ENCODE measurements at places on chromosomes 1 and 21.
A peak's percentile ranks its signal among the peaks of the same experiment; 100 is the strongest.

DNA sequence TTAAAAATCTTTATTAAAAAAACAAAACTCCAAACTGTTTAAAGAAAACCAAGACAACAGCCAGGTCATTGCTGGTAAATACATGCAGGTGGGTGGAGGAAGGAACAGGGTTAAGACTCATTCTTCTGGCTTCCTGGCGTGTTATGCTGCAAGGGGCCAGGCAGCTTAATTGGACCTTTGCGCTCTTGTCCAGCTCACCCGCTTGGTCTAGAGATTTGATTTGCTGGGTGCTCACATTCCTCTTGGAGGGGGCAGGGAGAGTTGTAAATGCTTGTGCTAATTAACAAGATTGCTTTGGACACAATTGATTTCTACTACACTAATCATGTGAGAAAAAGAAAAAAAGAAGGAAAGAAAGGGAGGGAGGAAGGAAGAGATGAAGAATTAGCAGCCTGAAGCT lies 10.5 kb downstream of the CEP104 start:
- DNase-seq: peak; percentile 3

DNA sequence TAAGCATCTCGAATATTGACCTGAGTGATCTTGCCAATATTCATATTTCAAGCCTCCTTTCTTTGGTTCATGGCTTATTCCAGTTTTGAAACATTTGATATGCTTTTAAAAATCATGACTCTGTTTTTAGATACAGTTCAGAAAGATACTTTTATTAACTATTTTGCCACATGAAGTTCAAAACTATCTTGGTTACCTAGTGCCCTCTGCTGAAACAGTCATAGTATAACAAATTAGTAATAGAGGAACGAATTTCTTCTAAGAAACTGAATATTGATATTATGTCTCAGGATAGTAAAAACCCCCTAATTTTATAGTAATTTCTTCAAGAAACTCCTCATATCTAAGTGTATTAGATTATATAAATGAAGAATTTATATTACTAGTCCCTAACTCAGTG lies 52.6 kb upstream of the RC3H1 start:
- no peak for DNase-seq

- no peak for DNase-seq
Measured at GRCh38 chr1:220882061-220882891, 3.0 kb downstream of the HLX start.

- DNase-seq: no peak
Measured at GRCh38 chr1:184555665-184556641, 169.1 kb downstream of the C1orf21 start.

DNA sequence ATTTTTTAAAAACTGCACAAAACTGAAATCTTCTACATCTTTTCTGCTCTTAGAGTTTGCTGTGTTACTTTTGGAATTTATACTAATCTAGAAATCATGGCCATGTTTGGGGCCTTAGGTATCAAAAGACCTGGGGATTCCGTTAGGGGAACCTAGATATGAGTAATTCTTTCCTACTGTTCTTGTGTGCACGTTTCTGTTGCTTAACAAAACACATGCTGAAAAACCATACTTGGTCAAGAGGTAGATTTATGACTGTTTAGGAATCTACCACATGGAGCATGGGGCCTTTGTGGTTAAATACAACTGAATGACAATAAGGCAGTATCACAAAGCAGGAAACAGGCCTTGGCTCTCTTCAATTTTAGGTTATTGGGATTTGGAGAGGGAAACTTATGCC lies 291.9 kb upstream of the USP25 start:
- DNase-seq: no peak

DNA sequence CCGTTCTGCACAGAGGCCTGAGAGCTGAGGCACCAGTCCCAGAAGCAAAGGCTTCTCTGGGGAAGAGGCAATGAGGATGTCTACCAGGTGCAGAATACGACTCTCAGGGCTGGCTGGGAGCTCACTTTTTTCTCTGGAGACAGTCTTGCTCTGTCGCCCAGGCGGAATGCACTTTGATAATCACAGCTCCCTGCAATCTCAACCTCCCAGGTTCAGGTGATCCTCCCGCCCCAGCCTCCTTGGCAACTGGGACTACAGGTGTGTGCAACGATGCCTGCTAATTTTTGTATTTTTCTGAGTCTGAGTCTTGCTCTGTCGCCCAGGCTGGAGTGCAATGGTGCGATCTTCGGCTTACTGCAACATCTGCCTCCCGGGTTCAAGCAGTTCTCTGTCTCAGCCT lies 17.6 kb downstream of the NADK start:
- no peak for DNase-seq

- peak; percentile 70 for DNase-seq
Measured at GRCh38 chr1:181324797-181325616, 158.3 kb upstream of the CACNA1E start.

DNA sequence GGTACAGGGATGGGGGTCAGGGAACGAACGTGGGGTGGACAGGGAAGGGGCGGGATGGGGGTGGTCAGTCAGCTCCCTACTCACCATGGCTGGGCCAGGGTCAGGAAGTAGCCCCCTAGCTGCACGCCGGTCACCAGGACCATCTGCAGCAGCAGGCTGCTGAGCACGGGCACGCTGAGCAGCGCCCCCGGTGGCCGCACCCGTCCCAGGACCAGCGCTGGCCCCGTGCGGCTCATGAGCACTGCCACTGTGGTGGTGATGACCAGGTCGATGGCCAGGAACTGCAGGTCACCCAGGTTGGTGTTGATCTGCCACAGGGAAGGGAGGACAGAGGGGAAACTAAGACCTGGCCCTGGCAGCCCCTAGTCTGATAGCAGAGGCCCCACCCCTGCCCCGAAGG lies 6.5 kb upstream of the MFAP2 start:
- no peak for DNase-seq

GRCh38 chr21:35814858-35815619 lies 245.3 kb downstream of the SETD4 start:
- DNase-seq: no peak

GRCh38 chr1:100626397-100626796 lies 88.5 kb downstream of the GPR88 start:
- no peak for DNase-seq

DNA sequence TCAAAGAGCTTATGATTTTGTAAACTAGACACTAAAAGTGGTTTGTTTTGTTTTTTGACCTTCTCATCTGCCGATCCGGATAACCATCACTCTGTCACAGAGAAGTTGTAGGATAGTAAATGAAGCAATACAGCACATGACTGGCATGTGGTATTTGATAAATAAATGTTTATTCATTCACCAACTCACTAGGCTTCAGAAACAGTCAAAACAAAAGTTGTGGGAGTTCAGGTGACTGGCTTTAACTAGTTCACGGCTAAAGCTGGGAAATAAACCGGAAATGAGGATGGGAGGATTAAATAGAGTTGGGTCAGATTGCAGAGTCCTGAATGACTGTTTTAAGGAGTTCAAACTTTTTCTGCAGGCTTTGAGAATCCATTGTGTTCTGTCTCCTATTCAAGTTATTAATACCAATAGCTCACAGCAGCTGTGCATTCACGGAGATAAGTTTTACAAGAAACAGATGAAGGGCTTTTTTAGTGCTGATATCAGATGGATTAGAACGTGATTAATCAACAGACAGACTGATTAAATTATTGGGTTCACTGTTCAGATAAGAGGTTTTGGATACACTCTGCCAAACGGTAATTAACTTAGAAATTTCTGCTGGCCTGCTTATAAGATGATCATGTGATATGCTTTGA lies 463.3 kb downstream of the DPYD start:
- DNase-seq: no peak

- DNase-seq: peak; percentile 98
Measured at GRCh38 chr1:32964461-32965250, at the start of gene RNF19B. RNF19B (minus strand) TSS chr1:32964809; CDS start chr1:32964685, 124 bp downstream.

GRCh38 chr21:31310750-31311149 lies 33.3 kb downstream of the TIAM1 start:
- no peak for DNase-seq

GRCh38 chr1:108708691-108709660 lies 3.7 kb upstream of the FNDC7 start:
- DNase-seq: peak; percentile 85

DNA sequence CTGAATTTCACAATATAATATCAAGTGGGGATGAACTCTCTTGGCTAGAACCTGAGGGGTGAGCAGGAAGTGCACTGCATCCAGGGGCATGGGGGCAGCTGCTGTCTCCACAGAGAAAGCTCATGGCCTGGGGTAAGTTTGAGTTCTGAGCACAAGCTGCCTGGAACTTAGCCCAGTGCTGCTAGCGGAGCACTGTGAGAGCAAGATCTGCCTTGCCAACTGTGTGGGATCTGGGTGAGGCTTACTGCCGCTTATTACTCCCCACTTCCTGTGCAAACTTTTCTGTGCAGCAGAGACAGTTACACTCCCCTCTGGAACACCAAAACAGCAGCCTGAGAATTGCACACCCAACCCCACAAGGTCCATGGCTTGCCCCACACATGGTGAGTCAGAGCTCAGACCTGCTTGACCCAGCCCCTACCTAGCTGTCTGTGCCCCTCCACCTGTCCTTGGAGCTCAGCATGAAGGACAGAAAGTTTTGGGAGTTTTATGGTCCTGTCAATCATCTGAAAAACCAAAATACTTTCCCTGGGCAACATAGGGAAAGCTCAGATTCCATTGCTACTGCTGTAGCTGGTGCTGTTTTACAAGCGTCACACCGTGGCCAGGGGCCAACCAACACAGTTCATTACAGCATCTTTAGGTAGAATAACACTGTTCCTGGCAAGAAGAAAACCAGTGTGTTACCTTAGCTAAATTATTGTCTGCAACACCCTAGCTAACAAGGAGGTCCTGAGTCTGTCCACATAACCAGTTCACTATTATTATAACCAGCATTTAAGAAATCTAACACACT lies 762.1 kb upstream of the NEGR1 start:
- no peak for DNase-seq

DNA sequence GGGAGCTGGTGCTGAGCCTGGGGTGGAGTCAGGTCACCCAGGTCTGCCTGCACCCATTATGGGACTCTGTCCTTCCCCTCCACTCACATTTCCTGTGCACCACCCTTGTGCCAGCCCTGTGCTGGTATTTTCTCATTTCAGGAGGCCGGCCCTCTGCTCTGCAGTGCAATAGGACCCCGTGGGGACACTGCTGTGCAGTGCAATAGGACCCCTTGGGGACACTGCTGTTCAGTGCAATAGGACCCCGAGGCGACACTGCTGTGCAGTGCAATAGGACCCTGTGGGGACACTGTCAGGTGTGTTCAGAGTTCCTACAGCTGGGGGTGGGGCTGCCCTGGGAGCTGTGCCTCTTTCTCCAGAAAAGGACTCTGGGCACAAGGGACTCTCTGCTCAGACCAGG lies 36.2 kb upstream of the DMBX1 start:
- DNase-seq: no peak

DNA sequence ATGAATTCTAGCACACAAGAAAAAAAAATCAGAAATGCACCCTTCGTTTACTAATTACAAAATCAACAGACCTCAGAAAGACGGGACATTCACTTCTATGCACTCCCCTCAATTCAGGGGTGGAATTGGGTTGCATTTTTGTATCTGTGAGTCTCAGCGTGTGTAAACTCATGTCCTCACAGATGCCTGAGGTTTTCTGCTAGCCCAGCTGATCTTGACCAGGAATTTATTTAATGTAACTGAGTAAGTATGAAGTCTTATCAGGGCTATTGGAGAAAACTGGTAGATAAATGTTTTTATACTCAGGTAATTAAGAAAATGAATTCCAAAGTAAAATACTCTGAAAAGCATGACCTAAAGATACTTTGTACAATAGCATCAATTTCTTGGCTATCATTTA lies 167.7 kb downstream of the RUNX1 start:
- DNase-seq: no peak

DNA sequence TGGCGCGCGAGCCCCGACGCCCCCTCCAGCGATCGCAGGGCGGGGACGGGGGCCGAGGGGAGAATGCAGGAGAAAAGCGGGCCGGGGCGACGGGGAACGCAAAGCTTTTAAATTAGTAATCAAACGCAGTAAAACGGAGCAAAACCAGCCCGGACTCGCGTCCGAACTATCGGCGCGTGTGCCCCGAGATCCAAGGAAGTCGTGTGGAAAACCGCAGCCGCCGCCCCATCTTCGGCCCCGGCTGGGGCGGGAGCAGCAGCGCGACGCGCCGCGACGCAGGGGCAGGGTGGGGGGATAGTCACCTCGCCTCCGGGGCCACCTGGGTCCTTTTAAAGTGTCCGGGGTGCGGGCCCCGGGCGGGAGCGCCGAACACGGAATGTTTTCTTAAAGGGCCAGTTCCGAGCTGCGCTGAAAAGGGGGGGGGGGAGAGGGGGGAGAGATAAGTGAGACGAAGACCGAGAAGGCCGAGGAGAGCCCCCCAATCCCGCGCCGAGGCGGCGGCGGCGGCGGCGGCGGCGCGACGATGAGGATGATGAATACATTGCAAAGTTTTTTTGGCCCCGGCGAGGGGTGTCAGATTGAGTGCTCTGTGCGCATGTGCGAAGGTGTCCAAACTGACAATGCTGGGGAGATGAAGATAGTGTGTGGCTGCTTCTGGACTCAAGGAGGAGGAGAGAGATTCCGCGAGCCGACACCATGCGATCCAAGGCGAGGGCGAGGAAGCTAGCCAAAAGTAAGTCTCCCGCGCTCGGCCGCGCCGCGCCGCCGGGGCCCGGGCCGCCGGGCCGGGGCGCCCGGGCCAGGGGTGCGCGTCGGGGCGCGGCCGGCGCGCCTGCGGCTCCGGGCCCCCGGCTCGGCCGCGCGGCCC lies at the start of gene PRDM16:
PRDM16 (plus strand) TSS at position 640 of the 868 bp plus-strand sequence; CDS start at position 697, 57 bp downstream.
- DNase-seq: no peak
